ENCODE measurements at places on chromosomes 4 and X.

GRCh38 chr4:150140774-150141400 lies 62.6 kb downstream of the DCLK2 start:
- no peak for DNase-seq

DNA sequence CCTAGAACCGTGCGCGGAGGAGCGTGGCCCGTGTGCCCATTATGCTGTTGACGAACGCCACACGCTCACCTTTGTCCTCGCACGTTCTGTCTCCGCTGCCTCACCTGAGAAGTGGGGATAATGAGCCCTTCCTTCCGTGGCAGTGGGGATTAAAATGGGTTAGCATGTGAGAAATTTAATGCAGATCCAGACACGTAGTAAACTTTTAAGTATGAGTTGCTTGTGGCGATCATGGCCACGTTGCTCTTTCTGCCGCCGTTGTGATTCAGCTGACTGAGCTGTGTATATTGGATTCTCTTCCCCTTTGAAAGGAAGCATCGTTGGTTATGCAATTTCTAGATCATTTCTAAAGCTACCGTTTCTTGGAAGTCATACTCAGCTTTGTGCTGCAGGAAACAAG lies 16.5 kb downstream of the TBC1D14 start:
- no peak for DNase-seq

- DNase-seq: no peak
Measured at GRCh38 chrX:78532363-78532762, 126.8 kb downstream of the RTL3 start.

DNA sequence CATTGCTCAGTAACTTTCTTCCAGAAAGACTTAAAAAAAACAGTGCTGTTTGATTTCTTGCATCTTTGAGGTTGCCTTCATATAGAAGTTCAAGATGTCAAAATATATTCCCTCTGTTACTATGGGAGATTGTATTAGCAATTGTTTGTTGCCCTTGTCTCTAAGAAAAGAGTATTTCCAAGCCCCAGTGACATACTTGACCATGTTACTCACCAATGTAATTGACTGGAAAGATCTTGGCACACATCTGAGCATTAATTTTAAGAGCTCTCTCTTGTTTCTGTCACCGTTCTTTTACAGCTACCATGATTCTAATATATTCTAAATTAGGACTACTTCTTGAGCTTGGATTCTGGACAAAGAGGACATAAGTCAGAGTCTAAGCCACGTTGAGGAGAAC lies 902.7 kb upstream of the EPHA5 start:
- DNase-seq: no peak

- DNase-seq: no peak
Measured at GRCh38 chr4:69831646-69832325, 28.2 kb downstream of the SULT1E1 start.

DNA sequence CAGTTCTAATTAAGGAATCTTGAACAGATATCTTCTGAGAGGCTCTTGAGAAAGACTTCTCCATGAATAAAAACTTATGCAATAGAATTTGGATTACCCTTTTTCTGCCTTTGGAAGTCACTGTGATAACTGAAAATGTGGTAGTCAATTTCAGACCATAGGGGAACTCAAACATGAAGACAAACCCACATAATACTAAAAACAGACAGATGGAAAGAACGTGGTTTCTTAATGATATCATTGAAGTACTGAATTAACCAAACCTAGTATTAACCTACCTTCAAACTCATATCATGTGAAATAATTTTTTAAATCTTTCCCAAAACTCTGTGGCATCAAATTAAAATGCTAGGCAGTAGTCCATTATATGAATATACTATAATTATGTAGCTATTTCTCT lies 153.5 kb downstream of the CAMK2D start:
- DNase-seq: no peak

- no peak for DNase-seq
Measured at GRCh38 chr4:5028480-5028879, 9.2 kb upstream of the CYTL1 start.

DNA sequence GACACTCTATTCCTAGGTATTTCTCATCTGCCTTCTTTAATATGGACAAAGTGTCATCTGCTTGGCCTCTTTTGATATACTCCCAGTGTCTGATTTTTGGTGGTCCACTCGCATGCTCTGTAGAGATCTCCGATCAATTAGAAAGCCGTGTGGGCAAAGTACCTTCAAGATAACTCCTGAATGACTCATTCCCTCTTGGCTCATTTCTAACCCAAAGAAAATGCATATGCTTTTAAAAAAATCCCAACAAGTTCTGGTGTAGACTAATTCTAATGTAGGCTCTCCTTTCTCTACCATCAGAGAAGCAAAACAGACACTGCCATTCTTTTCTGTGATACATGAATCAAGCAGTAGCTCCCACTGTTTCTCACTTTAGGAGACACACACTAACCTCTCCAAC lies 714.9 kb upstream of the ADGRL3 start:
- DNase-seq: no peak

DNA sequence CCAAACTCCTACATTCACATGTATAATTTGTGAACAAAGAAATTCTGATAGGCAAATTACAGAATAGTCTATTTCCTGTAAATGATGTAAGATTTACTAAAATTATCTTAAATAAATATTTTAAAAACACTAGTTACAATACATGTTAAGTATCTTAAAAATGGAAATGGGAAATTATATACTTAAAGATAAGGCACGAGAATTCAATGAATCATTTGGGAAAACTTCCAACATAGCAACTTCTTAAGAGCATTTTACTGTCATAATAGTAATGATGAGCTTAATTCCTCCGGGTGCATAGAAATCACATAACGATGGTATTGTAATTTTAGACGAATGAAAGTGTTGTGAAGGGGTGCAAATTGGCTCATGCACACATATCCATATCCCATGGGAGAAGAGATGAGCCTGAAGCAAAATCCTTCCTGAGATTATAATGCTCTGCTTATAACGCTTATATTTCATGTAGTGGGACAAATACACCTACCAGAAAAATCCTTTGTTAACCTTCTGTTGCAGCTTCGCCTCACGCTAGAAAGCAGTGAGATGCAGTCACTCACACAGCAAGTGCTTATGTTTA lies 873.5 kb downstream of the PDHA2 start:
- no peak for DNase-seq

- DNase-seq: no peak
Measured at GRCh38 chrX:40581336-40581920, 658 bp downstream of the ATP6AP2 start.

DNA sequence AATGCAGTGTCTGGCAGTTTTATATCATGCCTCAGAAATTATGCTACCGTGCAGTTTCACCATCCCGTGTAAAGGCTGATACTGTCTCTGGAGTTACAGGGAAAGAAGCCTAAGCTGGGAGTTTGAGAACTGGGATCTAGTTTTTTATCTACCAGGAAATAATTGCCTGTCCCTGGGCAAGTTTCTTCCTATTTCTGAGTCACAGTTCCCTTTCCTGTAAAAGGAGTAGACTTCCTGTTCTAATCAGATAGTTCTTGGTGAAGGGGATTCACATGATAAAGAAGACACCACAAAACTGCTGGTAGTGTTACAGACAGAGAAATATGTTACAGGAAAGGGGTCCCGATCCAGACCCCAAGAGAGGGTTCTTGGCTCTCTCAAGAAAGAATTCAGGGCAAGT lies 17.1 kb downstream of the HERC3 start:
- DNase-seq: no peak

DNA sequence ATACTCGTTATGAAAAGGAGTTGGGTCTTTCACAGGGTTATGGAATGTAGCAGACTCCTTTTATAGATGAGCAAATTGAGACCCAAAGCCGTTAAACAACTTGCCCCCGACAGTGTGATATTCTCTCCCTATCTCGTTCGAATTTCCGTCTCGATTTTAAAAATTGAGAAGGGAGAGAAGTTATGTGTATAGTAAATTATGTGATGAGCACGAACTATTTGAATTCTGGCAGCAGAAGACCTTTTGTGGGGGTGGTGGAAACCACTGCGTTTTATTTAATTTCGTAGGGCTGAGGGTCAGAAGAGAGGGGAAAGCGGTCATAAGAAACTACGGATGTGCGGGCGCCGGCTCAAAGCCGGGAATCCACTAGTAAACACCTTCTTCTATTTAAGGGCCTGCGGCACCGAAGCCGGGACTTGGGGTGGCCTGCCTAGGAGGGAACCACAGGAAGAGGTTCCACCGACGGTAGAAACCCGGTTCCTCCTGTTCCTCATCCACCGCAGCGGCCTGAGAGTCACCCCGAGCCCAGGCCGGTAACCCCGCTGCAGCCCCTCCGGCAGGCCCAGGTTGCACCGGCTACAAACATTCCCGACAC lies 1.5 kb upstream of the DDX3X start:
- no peak for DNase-seq

GRCh38 chr4:73922766-73923630 lies 53.8 kb downstream of the CXCL1 start:
- DNase-seq: no peak

GRCh38 chr4:146522869-146523205 lies 1.1 kb upstream of the SLC10A7 start:
- DNase-seq: no peak

DNA sequence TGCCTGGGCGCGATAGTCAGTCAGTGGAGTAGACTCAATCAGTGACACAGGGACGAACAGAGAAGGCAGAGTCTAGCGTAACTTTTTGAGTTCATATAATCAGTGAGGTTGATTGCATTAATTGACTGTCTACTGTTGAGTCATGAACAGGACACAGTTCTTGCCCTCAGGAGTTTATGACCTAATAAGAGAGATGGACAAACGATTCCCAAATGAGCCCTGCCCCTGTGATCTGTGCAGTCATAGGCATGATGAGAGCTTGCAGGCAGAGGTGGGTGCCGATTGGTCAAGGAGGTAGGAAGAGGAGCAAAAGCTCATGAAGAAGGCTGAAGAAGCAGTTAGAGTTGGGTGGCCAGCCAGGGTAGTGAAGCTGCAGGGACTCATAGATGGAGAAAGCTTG lies 57.1 kb downstream of the ADD1 start:
- DNase-seq: no peak

- no peak for DNase-seq
Measured at GRCh38 chr4:36211084-36211483, 33.2 kb downstream of the ARAP2 start.

GRCh38 chr4:101005659-101006058 lies 341.7 kb downstream of the PPP3CA start:
- DNase-seq: no peak

- no peak for DNase-seq
Measured at GRCh38 chrX:68843992-68844391, 15.2 kb downstream of the EFNB1 start.

DNA sequence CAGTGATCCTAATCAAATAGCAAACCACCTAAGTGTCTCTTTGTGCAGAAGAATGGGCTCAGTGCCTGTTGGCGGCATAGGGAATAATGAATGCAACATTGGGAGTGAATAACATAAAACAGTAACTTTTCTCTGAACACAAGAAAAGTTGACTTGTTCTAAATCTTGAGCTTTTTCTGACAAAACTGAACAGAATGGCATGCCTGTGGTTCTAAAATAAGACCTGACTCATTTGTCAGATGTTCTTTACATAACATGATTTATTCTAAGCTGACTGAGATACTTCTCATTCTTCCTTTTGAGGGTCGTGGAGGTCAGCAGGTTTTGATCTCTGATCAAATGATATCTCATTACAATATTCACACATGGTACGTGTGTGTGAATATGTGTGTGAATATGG lies 165.4 kb upstream of the WDR1 start:
- no peak for DNase-seq

- DNase-seq: peak; percentile 14
Measured at GRCh38 chr4:74794382-74795010, at the start of gene BTC. BTC (minus strand) TSS chr4:74794523; CDS start chr4:74794325, 198 bp downstream.

GRCh38 chr4:99447079-99447478 lies 11.9 kb upstream of the ADH7 start:
- no peak for DNase-seq

DNA sequence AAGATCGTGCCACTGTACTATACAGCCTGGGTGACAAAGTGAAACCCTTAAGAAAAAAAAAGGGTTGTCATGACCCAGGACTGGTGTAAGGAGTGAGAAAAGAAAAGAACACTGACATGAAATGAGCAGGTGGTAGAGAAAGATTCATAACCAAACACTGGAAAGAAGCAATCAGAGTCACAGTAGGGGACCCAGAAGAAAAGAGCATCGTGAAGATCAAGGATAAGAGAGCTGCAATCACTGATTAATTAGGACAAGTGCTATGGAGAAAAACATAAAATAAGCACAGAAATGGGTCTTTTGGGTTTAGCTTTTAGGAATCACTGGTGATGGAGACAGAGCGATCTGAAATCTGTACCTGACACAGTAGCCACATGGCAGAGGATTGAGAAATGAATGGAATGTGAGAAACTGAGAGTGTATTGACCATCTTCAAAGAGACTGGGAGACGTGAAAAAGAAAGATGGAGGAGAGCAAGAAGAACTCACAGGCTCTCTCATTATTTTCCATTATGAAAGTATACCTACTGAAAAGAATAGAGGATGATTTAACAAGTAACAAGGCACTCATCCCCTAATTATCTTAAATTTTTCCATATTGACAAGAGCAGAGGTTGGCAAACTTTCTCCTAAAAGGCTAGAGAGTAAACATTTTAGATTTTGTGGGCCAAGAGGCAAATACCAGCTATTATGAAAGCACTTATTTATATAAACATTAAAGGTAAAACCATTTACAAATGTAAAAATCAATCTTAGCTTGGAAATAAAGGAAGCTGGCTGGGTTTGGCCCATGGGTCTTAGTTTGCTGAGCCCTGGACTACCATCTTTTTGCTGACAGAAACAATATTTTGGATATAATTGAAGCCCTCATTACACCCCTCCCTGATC lies 7.3 kb downstream of the TMEM154 start:
- no peak for DNase-seq

DNA sequence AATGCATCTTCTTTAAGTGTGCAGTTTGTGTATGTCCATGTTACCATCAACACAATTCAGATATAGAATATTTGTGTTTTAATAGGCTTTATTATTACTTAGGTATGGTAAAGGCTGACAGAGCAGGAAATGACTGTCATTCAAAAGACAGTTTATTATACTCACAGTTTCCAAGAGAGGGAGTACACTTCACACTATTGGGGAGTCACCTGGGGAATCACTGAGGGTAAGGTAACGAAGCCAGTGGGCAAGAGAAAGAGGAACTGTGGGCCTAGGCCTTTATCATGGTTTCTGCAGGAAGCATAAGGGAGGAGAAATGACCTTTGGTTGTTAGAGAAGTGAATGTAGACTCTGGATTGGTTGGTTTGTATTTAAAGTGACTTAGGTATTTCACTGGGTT lies 235.1 kb upstream of the HCCS start:
- no peak for DNase-seq

DNA sequence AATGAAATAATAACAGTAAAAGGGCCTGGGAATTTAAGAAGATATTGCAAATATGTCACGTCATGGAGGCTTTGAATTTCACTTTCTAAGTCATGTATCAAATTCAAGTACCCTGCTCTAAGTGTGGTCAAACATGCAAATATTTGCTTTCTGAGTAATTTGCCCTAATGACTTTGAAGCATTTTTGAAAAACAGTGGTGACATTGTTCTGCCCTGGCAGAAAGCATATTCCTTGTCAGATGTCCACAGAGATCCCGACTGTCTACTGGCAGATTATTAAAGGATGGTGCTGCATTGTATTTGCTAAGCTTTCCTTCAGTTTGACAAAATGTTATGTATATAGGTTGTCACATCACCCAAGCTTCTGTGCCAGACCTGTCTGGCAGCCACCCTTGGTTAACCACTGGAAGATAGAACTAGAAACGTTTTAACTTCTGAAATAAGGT lies 92.5 kb downstream of the ANK2 start:
- peak; percentile 93 for DNase-seq

Measured in NCI-H2029 treated with DMSO at 0.1 percent for 48 hours (cell line).